Mucosa of descending colon (tissue), 3 donors: ENCODE measurements at places on chromosomes 7 and 10. TPM values are rescaled to one million over a fixed set of nuclear protein-coding genes. Genes with fewer than 3 reads are reported as not detected.
A peak's percentile ranks its signal among the peaks of the same experiment; 100 is the strongest.

Gene ERVW-1
- not detected for total RNA-seq

- DNase-seq = no peak
Observed at GRCh38 chr10:110141871-110142635, 65.4 kb upstream of the MXI1 start.

Gene CFAP58
- total RNA-seq = 0.14 TPM

DNA sequence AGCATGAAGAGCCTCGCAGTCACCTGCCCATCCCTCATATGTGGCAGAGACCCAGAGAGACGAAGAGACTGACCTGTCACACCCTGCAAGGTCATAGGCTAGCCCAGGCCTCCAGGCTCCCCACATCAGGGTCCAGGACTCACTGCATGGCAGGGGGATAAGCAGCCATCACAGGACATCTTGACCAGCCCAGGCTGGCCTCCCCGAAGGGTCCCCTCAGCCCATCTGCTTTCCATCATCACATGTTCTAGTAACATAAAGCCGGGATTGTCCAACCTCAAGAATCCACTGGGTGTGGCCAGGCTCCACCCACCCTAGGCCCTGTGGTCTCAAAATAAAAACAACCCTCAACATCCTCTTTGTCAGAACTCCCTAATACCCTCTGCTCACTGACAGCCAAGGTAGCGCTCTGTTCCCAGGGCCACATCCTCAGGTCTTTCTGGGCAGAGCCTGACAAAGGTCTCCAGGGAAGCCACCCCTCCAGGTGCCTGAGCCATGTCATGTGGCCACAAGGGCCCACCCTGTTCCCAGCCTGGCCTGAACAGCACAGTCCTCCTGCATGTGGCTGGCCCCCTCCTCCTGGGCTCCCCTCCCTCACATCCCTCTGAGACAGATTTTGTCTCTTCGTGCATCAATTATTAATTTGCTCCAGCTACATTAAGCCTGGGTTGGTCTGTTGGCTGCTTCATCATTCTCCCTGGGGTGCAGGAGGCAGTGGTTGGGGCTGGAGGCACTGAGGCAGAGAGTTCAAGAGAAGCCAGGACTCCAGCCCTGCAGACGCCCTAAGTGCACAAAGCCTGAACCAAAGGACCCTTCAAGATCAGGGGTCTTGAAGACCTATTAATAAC is 131.8 kb upstream of the UNC5B start:
- DNase-seq = no peak

Gene NUTM2A
- 1.3 TPM for total RNA-seq

DNA sequence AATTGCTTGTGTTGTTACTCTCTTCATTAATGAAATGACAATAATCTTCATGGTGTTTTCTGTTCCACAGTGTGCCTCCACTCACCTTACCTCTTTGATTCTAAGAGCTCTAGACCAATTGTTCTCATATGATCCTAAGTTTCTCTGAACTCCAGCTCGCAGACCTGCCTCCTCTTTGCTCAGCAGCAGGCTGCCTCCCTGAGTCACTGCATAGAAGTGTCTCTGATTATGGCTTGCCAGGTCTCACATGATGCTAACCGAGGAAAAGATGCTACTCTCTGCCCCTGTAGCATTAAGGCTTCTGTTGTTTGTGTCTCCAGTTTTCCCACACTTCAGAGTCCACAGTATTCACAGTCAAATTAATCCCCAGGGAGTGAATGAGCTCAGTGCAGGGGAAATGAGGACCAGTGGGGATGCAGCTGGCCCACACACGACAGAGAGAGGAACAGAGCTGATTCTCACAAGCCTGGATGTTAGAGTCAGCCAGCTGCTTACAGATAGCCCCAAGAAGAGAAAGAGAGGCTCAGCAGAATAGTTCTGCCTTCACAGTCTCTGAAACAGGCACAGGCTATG is 145.9 kb upstream of the EGR2 start:
- no peak for DNase-seq

DNA sequence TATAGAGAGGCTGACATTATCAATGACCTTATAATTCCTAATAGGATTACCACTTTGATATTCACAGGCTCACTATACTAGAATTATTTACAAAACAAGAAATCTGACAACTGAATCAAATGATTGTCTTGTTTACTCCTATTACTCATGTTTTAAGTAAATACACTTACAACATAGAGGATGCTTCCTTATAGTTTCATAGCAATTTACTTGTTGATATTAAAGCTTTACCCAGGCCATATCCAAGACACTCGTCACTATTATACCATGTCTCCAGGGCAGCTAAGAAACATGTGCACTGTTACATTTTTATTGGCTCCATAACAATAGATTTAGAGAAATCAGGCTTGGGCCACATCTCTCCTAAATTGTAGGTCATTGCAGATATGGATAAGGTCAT is 276.9 kb downstream of the HGF start:
- DNase-seq = no peak

Gene ACBD7
- total RNA-seq = not detected

DNA sequence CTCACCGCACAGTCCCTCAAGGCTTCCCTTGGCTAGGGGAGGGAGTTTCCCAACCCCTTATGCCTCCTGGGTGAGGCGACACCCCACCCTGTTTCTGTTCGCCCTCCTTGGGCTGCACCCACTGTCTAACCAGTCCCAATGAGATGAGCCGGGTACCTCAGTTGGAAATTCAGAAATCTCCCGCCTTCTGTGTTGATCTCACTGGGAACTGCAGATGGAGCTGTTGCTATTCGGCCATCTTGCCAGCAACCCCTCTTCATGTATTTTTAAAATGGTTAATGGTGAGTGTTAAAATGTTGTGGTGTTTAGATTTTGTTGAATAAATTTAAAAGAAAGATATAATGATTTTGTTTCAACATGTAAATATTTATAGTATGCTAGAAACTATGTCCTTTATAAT is 22.0 kb downstream of the UMAD1 start:
- no peak for DNase-seq

DNA sequence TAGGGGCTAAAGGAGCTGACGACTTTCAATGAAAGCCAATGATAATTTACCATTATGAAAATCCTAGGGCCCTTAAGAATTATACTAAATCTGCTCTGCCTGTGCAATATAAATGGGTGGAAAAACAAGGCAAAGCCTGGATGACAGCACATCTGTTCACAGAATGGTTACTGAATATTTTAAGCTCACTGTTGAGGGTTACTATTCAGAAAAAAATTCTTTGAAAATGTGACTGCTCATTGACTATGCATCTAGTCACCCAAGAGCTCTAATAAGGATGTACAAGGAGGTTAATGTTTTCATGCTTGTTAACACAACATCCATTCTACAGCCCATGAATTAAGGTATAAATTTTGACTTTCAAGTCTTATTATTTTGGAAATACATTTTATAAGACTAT is 8.9 kb downstream of the DKK1 start:
- no peak for DNase-seq

DNA sequence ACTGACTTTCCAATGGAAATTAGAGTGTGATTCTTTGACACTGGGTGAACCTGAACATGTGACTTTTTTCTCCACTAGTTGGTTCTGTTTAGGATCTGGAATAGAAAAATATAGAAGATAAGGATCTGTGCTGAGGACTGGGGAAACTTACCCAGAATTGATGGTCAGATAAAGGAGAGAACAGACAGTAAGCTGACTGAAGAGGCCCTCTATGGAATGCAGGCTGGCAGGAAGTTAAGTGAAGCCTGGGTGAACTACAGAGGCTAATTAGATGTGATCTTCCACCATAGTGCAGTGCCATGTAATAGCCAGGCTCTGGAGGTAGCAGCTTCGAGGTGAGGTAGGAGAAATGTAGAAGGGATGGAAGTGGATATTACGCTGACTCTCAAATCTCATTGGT is 455.3 kb downstream of the PLXDC2 start:
- DNase-seq = no peak

GRCh38 chr10:66852811-66853210 is 73.0 kb upstream of the LRRTM3 start:
- peak; percentile 8 for DNase-seq
